ENCODE measurements at places on chromosomes 16 and 17.

- no peak for DNase-seq
These were observed 37.3 kb downstream of the SPOP start for GRCh38 chr17:49640556-49640955.

GRCh38 chr17:1894753-1895339 is 65.0 kb downstream of the RPA1 start:
- DNase-seq, result no peak

DNA sequence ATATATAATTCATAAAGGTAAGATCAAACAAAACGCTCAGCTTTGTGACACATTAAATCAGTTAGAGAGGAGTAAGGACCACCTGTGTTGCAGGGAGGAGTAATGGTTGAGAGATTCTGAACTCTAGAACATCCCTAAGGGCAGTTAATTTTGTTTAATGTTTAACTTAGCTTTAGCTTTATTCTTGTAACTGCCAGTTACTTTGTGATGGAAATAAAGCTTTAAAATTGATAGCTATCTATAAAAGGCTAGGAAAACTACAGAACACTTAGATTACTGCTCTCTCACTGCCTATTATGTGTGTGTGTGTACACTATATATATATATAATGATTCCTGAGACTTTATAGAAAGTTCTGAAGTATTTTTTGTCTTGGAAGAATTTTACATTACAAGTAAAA is 37.8 kb downstream of the PTRH2 start:
- DNase-seq, result no peak

DNA sequence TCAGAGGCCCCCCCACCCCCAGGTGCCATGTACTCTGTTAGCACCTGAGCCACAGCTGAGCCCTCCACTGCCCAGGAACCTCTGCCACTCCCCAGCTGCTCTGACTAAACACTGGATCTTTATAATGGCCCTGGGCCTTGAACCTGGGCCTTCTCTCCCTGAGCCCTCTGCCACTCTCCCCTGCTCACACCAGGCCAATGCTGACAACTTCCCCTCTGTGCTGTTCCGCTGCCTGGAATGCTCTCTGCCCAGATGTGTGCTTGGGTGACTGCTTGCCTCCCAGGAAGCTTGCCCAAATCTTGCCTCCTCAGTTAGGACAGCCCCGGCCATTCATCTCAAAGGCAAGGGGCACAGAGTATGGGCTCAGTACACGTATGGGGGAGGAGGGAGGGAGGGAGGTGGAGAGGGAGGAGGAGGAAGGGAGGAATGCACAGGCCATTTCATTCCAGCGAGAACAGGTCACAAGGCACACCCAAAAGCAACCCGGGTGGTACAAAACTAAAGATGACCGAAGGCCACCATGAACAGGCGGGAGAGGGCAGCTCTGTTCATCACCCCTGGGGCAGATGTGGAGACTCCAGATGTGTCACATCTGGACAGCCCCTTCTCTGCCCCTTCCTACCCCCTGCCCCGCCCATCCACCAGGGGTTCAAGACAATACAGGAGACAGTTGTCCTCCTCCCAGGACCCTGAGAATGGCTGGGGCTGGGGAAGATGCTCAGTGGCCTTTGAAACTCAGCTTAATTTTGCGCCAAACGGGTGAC is 15.3 kb upstream of the TNFRSF13B start:
- DNase-seq, result no peak

- DNase-seq, result no peak
These were observed 105.8 kb upstream of the ADAMTS18 start for GRCh38 chr16:77540646-77541045.

DNA sequence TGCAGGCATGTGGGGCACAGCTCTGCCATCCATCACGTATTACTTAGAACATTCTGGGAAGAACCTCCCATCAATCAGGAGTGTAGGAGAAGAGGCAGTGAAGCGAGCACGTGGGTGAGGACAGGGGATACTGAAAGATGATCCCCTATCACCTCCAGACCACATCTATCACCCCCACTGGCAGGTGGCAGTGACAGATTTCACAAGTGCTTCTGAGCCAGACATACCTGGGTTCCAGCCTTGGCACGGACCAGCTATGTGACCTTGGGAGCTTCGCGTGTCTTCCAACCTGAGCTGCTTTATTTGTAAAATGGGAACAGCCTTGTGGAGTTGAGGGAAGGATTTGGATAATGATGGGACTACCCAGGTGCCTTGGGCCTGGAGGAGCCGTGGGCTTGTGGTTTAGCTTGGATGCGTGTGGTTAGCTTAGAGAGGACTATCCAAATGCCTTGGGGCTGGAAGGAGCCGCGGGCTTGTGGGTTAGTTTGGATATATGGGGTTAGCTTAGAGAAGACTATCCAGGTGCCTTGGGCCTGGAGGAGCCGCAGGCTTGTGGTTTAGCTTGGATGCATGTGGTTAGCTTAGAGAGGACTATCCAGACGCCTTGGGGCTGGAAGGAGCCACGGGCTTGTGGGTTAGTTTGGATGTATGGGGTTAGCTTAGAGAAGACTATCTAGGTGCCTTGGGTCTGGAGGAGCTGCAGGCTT is 206.4 kb downstream of the ENGASE start:
- DNase-seq, result no peak

DNA sequence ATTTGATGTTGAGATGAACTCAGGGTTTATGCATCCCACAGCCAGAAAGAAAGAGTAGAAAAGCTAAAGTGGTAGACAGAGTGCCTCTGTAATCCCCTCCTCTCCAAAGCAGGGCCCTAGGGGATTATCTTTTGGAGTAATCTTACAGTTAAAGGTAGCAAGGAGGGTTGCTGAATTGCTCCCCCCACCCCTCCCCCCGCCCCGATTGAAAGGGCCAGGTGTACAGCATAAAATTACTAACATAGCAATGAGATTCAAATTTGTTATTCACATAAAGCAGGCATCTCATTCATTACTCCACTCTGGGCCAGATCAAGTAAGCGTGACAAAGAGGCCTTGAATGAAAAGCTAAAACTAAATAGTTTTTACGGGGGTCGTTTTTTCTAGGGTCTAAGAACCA is 72.7 kb downstream of the STH start:
- no peak for DNase-seq

GRCh38 chr17:2449486-2449885 is 48.6 kb upstream of the MNT start:
- no peak for DNase-seq

GRCh38 chr17:28331891-28332420 is 3.3 kb downstream of the IFT20 start:
- no peak for DNase-seq

DNA sequence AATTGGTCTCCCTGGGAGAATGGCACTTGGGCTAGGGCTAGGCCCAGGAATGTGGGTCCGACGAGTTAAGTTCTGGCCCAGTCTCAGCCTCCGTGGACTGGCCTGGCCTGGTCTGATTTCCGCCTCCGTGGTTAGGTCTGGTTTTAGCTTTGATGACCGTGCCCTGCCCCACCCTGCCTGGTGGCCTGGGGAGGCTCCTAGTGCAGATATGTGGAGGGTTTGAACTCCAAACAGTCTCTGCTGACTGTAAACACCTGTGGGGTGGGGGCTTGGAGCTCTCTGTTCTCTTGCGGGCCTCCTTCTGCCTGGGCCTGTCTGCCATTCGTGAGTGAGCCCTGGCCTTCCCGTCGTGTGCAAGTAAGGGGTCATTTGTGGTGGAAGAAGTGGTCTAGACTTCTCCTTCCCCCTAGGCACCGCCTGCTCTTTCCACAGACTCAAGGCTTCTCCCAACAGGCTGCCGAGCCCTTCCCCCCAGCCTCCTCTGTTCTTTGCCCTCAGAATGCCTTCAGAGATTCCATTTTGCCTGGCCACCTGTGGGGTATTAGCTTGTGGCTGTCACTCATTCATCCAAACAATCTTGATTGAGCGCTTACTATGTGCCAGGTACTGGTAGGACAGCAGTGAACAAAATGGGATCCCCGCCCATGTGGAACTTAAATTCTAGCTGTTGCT is 1.6 kb downstream of the ATP6V0C start:
- no peak for DNase-seq

GRCh38 chr16:47144559-47144877 is 773 bp upstream of the NETO2 start:
- no peak for DNase-seq

GRCh38 chr16:46673320-46674013 is 15.5 kb downstream of the VPS35 start:
- peak; percentile 15 for DNase-seq

Data from activated T-cell treated with anti-CD3 and anti-CD28 coated beads for 1 hour (primary cell).